ENCODE measurements at places on chromosomes 1 and 21. TPM values are rescaled to one million over a fixed set of nuclear protein-coding genes. Genes with fewer than 3 reads are reported as not detected.

The NUP210L gene
- not detected for total RNA-seq

The RUNX1 gene
- 6.9 TPM for total RNA-seq

The LHX4 gene
- not detected for total RNA-seq

The CRYZL1 gene
- total RNA-seq, result 27.2 TPM

DNA sequence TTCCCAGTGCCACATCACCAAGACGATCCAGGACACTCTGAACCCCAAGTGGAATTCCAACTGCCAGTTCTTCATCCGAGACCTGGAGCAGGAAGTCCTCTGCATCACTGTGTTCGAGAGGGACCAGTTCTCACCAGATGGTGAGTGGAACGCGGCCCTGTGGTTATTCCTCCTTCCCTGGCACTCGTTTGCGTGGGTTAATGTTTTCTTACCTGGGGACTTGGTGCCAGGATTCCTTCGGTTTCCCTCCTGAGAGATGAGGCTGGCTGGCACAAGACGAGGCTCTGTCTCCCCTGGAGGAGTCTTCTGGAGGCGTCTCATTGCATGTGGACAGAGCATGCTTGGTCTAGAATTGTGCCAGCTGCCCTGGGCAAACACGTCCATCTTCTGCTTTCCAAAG, 29.3 kb downstream of the ATP5PO start:
- no peak for DNase-seq
- no peaks in the 10 kb centered on the region for H3K27me3 ChIP-seq

DNA sequence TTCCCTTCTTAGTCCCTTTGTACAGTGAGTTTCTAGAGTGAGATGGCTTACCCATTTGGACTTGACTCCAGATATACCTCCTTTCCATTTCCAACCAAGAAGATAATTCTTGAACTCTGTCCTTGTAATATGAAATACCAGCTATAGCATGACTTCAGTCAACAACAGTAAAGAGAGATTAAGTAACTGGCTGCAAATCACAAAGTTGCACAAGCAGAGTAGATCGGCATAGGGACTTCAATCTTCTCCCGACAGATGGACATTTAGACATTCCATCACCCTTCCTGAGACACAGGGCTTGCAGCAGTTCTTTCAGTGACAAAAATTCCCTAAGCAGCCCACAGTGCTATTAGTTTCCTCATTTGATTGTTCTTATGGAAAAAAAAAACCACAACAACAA, 44.6 kb downstream of the JAK1 start:
- peaks cover 19% of the 10 kb centered on the region for H3K4me1 ChIP-seq
- H3K27ac ChIP-seq, result no peak overlapping the region
- H3K4me3 ChIP-seq, result no peak overlapping the region
- DNase-seq, result no peak
- H3K27me3 ChIP-seq, result no peaks in the 10 kb centered on the region

DNA sequence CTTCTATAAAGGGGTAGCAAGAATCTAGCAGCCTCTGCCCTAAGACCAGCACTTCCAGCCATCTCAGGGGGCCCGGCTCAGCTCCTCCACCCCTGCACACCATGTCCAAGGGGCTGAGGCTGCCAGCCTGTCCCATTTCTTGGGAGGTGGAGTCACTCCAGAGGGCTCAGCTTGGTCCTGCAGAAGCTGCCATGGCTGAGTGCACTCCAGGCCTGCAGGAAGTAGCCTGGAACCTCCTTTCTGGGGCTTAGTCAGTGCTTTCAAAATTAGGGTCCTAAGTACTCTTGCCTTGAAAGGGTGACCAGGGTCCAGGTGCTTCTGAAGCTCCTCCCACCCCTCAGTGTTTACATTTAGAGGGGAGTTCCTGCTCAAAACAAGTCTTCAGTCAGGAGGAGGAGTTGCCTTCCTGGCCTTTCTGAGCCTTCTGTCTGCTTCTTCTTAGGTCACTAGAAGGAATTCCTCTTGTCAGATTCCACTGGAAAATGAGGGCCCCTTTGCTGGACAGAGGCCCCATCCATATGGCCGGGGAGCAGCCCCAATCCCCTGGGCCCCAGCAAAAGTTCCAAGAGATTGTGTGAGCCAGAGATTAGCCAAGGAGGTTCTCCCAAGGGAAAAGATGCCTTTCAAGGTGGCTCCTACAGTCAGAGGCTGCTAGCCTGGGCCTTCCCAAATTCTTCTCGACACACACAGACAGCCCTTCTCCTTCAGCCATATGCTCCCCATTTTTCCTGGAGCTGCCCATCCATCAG, 128.1 kb upstream of the VAMP3 start:
- no peaks in the 10 kb centered on the region for H3K27me3 ChIP-seq
- DNase-seq, result no peak
- H3K27ac ChIP-seq, result no peak overlapping the region
- H3K4me3 ChIP-seq, result no peak overlapping the region
- H3K4me1 ChIP-seq, result no peaks in the 10 kb centered on the region
- H3K36me3 ChIP-seq, result no peaks in the 10 kb centered on the region

DNA sequence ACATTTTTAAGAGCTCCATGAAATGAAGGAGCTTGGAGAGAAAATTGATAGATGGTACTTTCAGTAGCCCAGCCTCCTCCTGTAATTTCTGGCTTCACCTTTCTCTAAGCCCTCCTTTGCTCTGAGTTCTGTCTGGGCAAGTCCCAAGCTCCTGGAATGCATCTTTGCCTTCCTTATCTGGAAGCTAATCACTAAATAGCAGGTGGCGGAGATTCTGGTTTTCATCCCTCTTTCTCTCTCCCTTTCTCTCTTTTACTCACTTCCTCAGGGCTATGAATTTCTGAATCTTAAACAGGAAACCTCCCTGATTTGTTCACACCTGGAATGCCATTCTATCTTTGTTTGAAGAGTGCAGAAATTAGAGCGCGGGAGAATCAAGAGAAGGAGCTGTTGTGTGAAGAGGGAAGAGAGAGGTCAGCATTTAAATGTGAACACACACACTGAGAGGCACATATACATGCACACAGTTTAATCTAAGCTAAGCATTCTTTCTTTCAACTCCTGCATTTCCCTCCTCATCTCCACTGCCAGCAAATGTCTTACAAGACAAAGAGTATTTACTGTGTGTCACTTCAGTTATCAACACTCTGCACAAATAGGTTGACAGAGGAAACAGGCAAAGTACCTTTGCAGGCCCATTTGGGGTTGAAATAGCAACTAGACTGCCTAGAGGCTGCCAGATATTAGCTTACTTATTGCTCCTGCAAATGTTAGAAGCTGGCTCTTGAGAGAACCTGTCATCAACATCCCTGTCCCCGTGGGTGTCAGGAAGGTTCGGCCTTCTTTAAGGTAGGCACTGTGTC, 199.4 kb upstream of the CAMK1G start:
- no peaks in the 10 kb centered on the region for H3K36me3 ChIP-seq
- no peaks in the 10 kb centered on the region for H3K27me3 ChIP-seq
- no peak overlapping the region for H3K4me3 ChIP-seq
- no peak overlapping the region for H3K27ac ChIP-seq
- H3K4me1 ChIP-seq, result no peaks in the 10 kb centered on the region

GRCh38 chr1:165960136-165960535, 132.7 kb downstream of the UCK2 start:
- H3K36me3 ChIP-seq, result no peaks in the 10 kb centered on the region
- H3K27me3 ChIP-seq, result no peaks in the 10 kb centered on the region
- no peaks in the 10 kb centered on the region for H3K4me1 ChIP-seq
- no peak overlapping the region for H3K4me3 ChIP-seq
- H3K27ac ChIP-seq, result no peak overlapping the region

DNA sequence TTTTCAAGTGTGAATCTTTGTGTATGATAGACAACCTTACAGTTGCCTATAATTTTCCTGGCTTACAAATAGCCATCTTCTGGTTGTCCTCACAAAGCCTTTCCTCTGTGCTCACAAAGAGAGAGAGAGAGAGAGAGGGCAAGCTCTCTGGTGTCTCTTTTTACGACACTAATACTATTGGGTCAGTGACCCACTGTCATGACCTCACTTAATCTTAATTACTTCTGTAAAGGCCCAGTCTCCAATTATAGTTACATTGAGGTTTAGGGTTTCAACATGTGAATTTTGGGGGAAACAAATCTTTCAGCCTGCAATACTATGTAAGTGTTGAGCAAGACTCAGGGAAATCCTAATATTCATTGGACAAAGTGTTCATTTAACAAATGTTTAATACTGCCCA, 167.4 kb upstream of the COL11A1 start:
- no peak overlapping the region for H3K27ac ChIP-seq
- no peaks in the 10 kb centered on the region for H3K36me3 ChIP-seq
- no peaks in the 10 kb centered on the region for H3K4me1 ChIP-seq
- no peak for DNase-seq

DNA sequence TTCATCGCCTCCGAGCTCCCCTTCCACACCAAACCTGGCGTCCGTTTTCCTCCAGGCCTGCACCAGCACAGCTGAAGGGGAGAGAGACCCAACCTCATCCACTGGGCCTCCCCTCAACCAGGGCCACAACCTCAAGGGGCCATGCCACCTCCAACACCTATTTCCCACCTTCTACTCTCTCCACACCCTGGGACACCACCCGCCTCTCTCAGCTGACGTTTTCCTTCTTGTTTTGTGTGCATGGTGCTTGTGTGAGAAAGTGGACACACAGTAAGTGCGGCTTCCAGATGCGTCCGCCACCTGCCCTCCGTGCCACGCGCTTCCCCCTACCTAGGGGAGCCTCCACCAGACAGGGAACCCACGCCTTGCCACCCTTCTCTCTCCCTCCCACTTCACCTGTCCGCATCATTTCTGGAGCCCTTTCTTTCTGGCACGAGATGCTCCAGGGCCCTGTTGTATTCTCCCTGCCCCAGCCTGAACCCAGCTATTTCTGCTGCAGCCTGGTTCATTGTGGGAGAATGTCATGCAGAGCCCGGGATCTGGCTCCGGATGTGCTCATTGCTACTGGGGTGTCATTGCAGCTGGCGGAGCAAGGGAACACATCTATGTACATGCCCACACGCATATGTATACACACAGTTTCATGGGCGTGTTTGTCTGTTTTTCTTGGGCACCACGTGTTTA, 1.3 kb upstream of the GNB1 start:
- H3K27ac ChIP-seq, result peak overlapping the region; percentile 92
- peaks cover 23% of the 10 kb centered on the region for H3K4me1 ChIP-seq
- no peaks in the 10 kb centered on the region for H3K27me3 ChIP-seq

Measured in ovary (tissue), 10 donors.